ENCODE measurements at places on chromosomes 2 and 18.

DNA sequence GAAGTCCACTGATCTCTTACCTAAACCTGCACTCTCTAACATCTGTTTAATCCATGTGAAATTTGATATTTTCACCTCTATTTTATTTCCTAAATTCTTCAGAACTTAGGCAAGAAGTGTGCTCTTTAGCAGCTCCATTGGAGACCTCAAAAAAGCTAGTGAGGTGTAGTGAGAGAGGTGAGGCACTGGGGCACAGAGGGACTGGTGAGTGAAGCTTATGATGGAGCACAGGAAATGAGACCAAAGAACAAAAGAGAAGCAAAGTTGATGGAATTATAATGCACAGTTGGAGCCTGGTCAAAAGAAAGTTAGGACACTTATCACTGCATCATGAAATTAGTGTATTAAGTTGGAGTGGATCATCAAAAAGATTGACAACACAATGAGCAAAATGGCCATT, 1050.7 kb upstream of the NRXN1 start:
- no peak for DNase-seq

DNA sequence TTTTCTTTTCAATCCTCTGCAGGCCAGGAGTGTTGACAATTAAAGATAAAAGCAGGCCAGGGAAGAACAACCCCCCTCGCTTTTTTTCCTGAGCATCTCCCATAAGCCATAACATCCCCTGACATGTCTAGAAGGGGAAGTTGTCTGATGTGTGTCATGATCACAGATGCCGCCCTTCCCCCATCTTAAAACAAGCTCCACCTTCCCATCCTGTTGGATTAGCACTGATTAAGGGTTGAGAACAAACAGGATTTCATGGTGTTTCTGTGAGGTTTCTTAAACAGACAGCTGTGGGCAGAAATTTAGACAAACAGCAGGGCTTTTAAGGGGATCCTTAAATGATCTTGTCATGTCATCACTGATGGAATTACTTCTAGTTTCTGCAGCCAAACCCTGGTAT, 59.4 kb upstream of the UPP2 start:
- no peak for DNase-seq

DNA sequence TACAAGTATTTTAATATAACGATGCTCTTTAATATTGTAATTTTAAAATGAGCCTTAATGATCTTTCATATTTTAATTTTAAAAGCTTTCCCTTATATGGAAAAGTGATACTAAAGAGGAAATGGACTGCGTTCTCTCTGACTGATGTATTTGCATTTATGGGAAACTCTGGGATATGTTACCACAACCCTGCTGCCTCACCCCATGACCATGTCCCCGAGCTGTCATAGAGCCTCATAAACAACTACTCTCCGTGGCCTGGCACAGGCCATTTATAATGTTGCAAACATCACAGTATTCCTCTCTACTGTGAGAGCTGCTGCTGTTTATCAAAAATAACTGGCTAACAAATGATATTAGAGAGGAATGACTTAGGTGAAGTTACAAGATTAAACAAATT, 75.8 kb upstream of the SEC11C start:
- no peak for DNase-seq

DNA sequence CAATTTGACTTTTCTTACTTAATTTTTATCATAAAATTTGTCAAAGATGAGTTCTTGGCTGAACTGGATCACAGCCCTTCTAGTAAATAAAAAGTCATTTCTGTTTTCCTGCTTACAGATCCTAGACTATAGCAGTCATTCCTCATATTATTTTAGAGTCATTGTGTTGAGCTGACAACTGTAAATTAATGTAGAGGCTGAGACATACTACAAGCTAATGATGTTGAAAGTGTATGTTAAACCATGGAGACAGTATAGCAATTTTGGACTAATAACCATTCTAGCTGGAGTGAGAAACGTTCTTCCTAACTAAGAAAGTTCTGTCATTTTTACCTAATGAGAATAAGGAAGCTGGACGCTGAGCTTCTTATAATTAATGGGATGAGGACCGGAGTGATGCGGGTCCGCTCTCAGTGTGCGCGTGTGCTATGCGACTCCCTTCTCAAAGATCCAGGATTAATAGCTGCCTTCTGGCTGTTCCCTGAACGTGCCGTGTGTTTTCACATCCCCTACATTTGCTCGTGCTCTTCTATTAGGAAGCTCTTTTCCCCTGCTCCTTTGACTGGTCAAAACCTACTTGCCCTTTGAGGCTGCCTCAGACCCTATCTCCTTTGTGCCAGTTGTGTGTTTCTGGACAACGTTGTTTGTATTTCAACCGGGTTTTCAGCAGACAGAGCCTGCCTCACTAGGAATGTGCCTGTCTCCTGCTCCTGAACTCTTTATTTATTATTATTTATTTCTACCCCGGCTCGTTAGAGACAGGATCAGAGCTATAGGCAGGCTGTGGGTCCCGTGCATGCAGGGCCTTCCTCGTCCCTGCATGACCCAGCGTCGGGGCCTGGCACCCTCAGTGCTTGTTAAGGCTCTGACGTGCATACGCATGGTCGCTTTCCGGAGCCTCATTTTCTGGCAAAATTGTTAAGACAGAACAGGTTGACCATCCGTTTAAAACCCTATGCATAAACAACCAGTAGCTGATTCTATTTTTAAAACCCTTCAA, 182.6 kb downstream of the DCDC2C start:
- DNase-seq = no peak

- DNase-seq = no peak
These were observed 25.5 kb downstream of the TANC1 start for GRCh38 chr2:158993721-158994587.
